ENCODE measurements at places on chromosomes 13 and 19. TPM values are rescaled to one million over a fixed set of nuclear protein-coding genes. Genes with fewer than 3 reads are reported as not detected.

Gene RFPL4AL1
- not detected for total RNA-seq

Gene RXFP2
- not detected for total RNA-seq

Gene LYL1
- total RNA-seq = 4.8 TPM

Gene LGALS4
- total RNA-seq = 4.1 TPM

Gene ATP4B
- total RNA-seq = not detected

Gene P2RY11
- total RNA-seq = 65.4 TPM

Gene TPTE2
- total RNA-seq = 0.22 TPM

Gene ZNF773
- total RNA-seq = 11.9 TPM

Gene TICAM1
- 18.7 TPM for total RNA-seq

GRCh38 chr13:105702441-105702840, 833.0 kb downstream of the EFNB2 start:
- DNase-seq = no peak

- no peak for DNase-seq
Observed at GRCh38 chr13:57286511-57287098, 119.6 kb downstream of the PRR20E start.

- peak; percentile 49 for DNase-seq
Observed at GRCh38 chr19:49502866-49503581, 6.8 kb downstream of the RPS11 start.

- no peak for DNase-seq
Observed at GRCh38 chr13:31853643-31854326, 114.5 kb downstream of the RXFP2 start.

DNA sequence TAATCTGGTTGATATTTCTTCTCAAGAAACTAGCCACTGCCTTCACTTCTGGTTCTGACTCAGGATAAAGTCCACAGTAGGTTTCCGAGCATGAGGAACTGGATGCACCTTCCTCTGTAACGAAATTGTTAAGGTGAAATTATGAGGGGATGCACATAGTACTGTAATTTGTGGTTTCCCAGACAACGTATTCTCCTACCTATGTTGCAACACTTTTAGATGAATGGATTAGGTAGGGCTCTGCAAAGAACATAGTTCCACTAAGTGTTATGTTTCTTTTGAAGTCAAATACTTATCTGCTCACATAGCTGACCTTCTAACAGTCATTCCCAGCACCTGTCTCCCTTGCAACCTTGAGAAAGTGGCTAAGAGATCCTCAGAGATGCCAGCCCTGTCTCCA, 5.7 kb upstream of the ZC3H13 start:
- no peak for DNase-seq

GRCh38 chr19:13817615-13818371, 22.6 kb downstream of the ZSWIM4 start:
- DNase-seq = peak; percentile 22

DNA sequence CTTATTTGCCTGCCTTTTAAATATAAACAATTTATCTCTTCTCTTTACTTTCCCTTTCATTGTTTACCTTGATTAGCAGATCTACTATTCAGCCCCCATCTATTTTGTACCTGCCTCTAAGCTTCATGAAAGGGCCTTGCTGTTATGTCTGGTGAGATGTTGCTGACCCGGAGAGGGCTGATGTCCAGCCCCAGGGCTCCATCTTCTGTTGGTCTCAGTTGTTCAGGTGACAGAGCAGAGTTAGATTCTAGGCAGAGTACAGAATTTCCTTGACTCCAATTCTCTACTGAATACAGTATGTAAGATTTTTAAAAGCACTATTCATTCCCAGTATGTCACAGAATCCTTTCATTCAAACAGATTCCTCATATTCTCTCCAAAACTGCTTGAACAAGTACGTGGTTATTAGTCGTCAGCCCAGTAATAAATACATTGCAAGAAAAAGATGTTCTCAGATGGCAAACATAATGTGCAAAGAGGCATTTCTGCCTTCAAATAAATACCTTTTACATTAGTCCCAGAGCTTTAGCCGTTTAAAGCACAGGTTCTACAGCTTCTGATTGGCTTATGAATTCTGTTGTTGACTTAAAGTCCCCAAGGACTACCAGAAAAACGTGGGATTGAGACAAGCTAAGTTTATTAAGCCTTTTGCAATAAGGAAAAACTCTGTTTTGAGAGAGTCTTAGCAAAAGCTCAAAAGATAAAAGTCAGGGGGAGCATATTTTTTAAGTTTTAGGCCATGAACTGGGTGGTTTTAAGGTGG, 159.1 kb downstream of the GPC5 start:
- no peak for DNase-seq

DNA sequence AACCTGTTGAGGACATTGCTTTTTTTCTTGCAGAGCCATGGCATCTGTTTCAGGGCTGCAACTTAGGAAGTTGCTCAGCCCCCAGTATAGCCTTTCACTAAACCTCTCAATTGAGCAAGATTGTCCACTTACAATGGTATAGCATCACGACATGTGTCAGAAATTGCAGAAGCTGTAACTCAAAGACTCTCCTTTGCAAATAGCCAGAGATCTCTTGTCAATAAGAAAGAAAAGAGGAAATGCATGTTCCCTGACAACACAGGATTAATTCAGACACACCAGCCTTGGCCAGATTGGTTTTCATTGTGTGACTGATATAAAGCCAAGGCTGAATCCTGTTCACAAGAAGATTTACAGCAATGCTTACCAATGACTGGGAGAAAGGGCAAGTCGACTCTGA, 38.7 kb upstream of the CYSLTR2 start:
- no peak for DNase-seq

DNA sequence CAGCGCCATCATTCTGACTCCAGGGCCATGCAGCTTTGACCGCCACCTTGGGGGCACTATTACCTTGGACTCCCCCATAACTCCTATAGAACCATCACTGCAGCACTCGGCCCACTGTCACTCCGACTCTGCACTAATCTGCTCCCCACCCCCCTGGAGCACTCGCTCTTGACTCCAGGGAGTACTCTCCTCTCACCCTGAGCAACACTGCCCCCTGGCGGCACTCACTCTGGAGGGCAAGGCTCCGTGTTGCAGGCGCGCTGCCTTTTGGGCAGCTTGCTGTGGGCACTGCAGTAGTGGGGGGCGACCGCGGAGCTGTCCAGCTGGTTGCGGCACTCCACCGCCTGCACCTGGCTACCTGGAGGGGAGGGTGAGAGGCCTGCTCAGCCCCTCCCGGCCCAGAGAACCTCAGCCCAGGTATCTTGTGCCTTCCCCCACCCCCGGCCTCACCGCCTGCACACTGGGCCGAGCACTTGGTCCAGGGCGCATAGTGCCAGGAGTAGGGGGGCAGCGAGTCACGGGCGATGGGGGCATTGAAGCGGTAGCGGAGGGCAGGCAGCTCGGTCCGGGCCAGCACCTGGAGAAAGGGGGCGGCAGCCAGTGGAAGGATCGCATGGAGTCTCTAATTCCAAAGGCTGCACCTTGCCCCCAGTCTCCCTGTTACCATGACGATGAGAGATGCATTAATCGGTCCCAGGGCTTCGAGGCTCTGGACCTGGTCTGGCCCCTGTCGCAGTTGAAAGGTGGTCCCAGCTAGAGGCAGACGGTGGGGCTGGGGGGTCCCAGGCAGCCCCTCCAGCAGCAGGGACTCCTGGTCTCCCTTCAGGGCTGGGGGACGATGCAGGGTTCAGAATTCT, 8.9 kb upstream of the MYO1F start:
- DNase-seq = peak; percentile 61

DNA sequence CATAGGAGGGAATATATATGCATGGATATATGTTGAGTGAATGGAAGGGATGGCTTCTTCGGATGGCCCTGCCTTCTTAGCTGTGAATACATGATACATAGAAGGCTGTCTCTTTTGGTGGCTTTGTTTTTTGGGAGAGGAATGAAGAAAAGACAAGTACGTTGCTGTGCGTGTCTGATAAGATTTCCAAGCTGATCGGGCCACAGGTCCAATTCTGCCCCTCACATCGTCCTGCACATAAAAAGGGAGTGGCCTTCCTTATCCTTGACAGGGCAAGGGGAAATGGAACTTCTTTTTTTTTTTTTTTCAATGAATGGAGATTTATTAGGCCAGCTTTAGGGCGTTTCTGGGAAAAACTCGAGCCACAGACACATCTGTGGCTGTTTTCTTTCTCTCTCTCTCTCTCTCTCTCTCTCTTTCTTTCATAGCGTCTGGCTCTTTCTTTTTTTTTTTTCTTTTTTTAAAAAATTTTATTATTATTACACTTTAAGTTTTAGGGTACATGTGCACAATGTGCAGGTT, 103.8 kb upstream of the SPATA13 start:
- DNase-seq = no peak

GRCh38 chr19:14786421-14786851, 8.1 kb upstream of the ADGRE2 start:
- DNase-seq = peak; percentile 38

DNA sequence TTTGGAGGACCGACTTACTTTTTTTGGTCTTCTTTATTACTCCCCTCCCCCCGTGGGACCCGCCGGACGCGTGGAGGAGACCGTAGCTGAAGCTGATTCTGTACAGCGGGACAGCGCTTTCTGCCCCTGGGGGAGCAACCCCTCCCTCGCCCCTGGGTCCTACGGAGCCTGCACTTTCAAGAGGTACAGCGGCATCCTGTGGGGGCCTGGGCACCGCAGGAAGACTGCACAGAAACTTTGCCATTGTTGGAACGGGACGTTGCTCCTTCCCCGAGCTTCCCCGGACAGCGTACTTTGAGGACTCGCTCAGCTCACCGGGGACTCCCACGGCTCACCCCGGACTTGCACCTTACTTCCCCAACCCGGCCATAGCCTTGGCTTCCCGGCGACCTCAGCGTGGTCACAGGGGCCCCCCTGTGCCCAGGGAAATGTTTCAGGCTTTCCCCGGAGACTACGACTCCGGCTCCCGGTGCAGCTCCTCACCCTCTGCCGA, 409 bp downstream of the FOSB start:
- DNase-seq = peak; percentile 39

DNA sequence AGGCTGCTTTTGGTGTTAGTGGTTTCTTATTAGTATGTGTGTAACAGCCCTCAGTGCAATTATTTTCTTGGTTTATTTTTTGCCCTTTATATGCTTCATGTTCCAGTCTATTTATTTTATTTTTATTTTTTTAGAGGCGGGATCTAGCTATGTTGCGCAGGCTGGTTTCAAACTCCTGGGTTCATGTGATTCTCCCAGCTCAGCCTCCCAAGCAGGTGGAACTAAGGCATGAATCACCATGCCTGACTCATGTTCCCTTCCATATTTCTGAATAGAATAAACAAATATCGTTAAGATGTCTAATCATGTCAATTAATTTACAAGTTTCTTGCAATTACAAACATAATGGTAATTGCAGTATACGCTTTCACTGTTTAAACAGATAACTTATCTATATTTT, 11.7 kb downstream of the SKA3 start:
- no peak for DNase-seq

DNA sequence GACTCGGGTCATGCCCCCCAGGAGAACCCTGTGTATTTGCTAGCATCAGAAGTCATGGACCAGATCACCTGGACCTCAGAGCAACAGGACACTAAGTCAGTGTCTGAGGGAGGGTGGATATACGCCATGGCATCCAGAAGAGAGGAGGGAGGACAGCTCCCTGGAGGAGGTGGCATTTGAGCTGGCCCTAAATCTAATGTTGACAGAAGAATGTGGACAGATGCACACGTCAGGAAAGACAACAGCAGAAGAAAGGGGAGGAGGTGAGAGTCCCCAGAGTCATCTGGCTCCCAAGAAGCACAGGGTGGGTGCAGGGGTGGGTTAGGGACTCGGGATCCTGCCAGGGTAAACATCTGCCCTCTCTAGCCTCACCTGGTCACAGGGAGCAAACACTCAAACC, 24.5 kb upstream of the CCNE1 start:
- no peak for DNase-seq

GRCh38 chr19:38004186-38004520, 97.1 kb downstream of the SIPA1L3 start:
- no peak for DNase-seq

DNA sequence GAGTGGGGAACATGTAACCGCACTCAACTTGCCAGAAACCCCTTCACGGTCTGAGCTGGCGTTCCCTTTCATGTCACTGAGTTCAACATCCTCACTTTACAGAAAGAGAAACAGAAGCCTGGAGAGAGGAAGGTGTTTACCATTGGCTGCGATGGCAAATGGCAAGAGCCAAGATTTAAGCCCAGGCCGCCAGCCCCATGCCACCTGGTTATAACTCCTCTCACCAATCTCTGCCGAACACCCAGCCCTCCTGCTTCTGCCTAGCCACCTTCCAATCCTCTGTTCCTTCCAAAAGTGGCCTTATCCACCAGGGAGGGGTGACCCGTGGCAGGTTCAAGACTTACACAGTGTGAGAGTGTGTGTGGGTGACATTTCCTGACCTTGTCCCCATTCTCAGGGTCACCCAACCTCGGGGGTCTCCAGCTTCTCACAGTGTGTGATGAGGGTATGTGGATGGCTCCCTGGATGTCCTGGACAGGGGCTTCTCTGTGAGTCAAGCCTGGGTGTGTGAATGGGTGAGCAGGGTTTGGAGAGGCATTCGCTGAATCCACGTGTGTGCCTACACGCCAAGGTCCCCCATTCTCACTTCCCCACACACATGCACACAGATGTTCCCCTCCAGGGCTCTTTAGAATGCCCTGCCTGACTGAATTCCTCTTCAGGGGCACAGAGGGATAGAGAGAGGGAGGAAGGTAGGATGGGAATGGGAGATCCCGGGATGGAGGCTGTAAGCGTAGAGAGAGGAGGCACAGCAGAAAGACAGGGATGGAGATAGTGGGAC, 1.2 kb downstream of the CADM4 start:
- DNase-seq = no peak

DNA sequence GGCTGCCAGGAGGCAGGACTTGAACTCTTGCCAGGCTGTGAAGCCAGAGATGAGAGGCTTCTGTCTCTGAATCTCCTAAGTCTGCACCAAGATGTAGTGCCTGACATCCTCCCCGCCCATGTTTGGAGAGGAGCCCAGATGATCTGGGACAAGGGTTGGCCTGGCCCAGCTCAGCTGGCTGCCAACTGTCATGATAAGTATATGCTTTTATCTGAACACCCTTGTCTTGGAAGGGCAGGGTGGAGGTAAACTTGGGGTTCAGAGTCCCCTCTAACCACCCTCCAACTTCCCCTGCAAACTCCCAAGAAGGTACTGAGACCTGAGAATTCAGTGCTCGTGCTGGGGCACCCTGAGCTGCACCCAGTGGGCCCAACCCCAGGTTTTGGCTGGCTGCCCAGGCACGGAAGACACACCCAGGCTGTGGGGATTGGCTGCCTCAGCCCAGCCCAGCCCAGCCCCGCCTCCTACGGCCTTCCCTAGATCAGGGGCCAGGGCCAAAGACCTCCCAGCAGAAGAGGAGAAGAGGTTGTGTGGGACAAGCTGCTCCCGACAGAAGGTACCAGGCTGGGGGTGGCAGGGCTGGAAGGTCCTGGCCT, at the start of gene CYP4F12:
Gene CYP4F12, plus strand, starts transcription at position 508 of the 596 bp plus-strand sequence. CDS start 443 bp downstream, outside the sequence.
- no peak for DNase-seq

GRCh38 chr19:17522988-17523872, 11.8 kb downstream of the PGLS start:
- DNase-seq = peak; percentile 71
